ENCODE measurements at places on chromosomes 2 and 18.

DNA sequence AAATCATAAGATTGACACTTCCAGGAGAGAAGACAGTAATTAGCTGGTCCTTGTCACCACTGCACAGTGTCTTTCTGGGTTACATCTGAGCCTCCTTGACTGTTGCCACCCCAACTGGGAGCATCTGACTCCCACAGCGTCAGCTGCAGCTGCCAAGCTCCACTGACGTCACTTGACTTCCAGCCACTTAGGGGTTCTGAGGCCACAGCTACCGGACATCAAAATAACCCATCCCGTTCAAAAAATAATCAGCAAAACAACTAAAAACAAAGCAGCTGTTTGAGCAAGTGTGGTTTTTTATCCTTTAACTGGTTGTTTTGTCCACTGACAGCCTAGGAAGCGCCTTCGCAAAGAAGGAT, 206.5 kb upstream of the AGAP1 start:
- DNase-seq, result no peak
- H3K27ac ChIP-seq, result no peak overlapping the region
- H3K27me3 ChIP-seq, result no peaks in the 10 kb centered on the region

- DNase-seq, result no peak
- no peaks in the 10 kb centered on the region for H3K27me3 ChIP-seq
Measured at GRCh38 chr18:34862561-34862960, 152.5 kb downstream of the DTNA start.

- no peak overlapping the region for H3K27ac ChIP-seq
- H3K27me3 ChIP-seq, result no peaks in the 10 kb centered on the region
- no peak overlapping the region for H3K4me3 ChIP-seq
- H3K4me1 ChIP-seq, result no peaks in the 10 kb centered on the region
- no peaks in the 10 kb centered on the region for H3K36me3 ChIP-seq
- no peak for DNase-seq
Measured at GRCh38 chr18:30730915-30731314, 311.6 kb downstream of the DSC3 start.

GRCh38 chr2:8571792-8572499, 109.9 kb upstream of the ID2 start:
- DNase-seq, result no peak
- no peaks in the 10 kb centered on the region for H3K27me3 ChIP-seq
- no peak overlapping the region for H3K4me3 ChIP-seq
- H3K27ac ChIP-seq, result no peak overlapping the region

Measured in pancreas (tissue), 10 donors.